Thymus (tissue), 14 donors: ENCODE measurements at places on chromosomes 6 and 20. TPM values are rescaled to one million over a fixed set of nuclear protein-coding genes. Genes with fewer than 3 reads are reported as not detected.

Gene OR2H1
- not detected for total RNA-seq

Gene ERVFRD-1
- total RNA-seq = 0.14 TPM

Gene MDFI
- 6.2 TPM for total RNA-seq

Gene KIF25
- 0.80 TPM for total RNA-seq

Gene JPH2
- total RNA-seq = 0.14 TPM
